Left forelimb (tissue), 1 donor: ENCODE measurements at places on chromosomes 12 and 14.

- DNase-seq, result no peak
These were observed 27.7 kb downstream of the MAX start for GRCh38 chr14:65074449-65075150.

DNA sequence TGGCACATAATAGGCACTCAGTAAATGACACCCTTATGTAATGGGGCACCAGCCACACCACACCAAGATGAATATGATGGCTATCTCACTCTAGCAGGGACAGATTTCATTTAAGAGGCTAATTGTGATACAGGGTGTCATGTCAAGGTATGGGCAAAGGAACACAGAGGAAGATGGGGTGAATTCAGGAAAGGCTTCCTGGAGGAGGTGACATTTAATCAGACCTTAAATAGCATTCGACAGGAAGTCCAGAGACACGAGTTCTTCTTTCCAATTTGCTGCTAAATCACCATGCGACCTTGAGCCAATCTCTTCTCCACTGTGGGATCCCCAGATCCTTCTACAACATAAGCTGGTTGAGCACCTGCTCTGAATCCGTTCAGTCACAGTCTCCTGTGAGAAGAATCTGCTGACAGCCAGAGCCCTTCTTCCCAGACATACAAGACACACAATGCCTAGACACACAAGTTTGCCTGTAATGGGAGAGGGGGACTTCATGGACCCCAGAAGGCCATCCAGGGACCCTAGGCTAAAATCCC lies 1.5 kb upstream of the DTX1 start:
- no peak for DNase-seq

GRCh38 chr14:95521001-95521400 lies 4.6 kb upstream of the SYNE3 start:
- DNase-seq, result no peak

GRCh38 chr12:113933201-113933786 lies 32.8 kb downstream of the RBM19 start:
- no peak for DNase-seq
